CD4-positive, alpha-beta T cell treated with Interleukin-6 at 100 ng/mL for 8 hours (primary cell): ENCODE measurements at places on chromosomes 4 and X.

- DNase-seq = no peak
These were observed 115.1 kb downstream of the STK32B start for GRCh38 chr4:5166377-5166776.

- DNase-seq = peak; percentile 51
These were observed 904 bp upstream of the WDR1 start for GRCh38 chr4:10117359-10118047.

GRCh38 chr4:54924891-54925290 lies 200.5 kb downstream of the KDR start:
- DNase-seq = no peak

GRCh38 chrX:73448379-73448778 lies 1.5 kb downstream of the CDX4 start:
- DNase-seq = no peak

GRCh38 chr4:105970371-105970770 lies 75.1 kb downstream of the NPNT start:
- no peak for DNase-seq

DNA sequence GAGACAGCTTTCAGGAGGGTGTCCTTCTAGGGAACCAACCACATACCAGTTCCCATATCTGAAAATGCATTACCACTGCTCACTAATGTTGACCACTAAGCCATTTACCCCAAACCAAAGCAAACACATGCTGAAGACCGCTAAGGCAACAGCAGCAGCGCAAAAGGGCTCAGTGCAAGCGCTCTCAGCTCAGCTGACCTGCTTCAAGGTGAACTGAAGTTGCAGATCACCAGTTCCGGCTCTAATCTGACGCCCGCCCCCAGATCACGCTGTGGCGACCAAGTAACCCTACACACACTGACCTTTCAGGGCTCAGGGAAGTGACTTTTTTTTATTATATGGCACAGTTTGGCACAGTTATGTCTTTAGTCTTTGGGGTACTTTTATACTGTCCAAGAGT lies 5.8 kb downstream of the MECP2 start:
- DNase-seq = no peak

- no peak for DNase-seq
These were observed 96.7 kb downstream of the CORIN start for GRCh38 chr4:47741200-47741599.

GRCh38 chr4:182486881-182487280 lies 243.7 kb downstream of the TENM3 start:
- no peak for DNase-seq

DNA sequence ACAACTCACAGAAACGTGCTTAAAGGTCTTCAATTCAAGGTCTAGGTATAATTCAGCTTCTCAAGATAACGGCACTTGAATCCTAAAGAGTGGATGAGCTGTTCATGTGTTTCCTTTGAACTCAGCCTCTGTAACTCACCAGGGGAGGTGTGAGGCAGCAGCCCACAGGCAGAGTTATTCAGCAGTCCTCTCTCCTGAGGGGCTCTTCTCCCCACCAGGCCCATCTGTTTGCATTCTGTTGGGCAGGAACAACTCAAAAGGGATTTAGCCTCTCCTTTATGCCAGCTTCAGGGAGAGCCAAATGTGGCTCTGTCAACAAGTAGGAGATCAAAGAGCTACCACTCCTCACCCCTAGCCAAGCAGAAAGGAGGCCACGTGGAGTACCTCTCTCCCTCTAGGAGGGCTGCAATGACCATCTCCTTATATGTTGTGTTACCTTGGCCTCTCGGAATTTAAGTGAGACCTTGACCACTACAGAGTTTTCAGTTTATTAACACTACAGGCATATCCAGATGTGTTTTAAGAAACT lies 151.2 kb downstream of the SPATA18 start:
- no peak for DNase-seq

DNA sequence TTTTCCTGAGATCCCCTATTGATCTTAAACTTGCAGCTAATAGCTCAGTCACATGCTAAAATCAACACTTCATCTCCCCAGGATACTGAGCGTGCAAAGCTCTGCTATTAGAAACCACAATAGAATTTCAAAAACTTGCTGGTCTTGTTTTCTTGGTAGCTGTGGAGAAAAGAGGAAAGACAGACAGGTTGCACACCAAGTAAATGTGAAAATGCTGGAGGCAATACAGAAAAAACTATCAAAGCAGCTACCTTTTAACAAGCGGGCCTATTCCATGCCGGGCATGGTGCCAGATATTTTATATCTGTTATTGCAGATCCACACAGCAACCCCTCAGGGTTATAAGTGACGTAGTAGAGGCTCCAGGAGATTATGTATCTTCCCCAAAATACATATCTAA lies 171.9 kb downstream of the DCTD start:
- no peak for DNase-seq

DNA sequence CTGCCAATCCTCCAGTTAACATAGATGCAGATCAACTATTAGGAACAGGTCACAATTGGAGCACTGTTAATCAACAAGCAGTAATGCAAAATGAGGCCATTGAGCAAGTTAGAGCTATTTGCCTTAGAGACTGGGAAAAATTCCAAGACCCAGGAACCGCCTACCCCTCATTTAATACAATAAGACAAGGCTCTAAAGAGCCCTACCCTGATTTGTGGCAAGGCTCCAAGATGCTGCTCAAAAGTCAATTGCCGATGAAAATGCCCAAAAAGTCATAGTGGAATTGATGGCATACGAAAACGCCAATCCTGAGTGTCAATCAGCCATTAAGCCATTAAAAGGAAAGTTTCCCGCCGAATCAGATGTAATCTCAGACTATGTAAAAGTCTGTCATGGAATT lies 20.5 kb upstream of the TRIM61 start:
- no peak for DNase-seq

GRCh38 chr4:174865418-174865985 lies 36.5 kb upstream of the GLRA3 start:
- DNase-seq = no peak

- peak; percentile 37 for DNase-seq
These were observed 229.0 kb downstream of the ANK2 start for GRCh38 chr4:113278324-113278934.

GRCh38 chrX:13094374-13094773 lies 50.0 kb upstream of the FAM9C start:
- no peak for DNase-seq

DNA sequence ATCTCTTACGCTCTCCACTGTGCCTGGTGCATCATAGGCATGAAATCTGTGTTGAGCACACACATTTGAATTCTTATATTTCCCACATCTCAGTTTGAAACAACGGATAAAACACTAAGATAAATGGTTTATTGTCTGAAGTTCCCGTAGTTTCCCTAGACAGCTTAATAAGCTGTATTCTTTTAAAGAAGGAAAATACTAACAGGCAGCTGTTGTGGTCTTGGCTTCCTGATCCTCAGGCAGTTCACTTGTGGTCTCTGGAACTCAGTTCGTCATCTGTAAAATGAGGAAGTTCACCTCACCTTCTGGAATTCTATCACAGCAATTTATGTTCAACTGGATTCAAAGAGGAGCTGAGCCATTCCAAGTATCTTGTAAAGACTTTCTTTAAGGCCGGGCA lies 1805.6 kb upstream of the TENM3 start:
- DNase-seq = no peak

GRCh38 chr4:177427192-177427591 lies 15.0 kb downstream of the AGA start:
- DNase-seq = no peak

DNA sequence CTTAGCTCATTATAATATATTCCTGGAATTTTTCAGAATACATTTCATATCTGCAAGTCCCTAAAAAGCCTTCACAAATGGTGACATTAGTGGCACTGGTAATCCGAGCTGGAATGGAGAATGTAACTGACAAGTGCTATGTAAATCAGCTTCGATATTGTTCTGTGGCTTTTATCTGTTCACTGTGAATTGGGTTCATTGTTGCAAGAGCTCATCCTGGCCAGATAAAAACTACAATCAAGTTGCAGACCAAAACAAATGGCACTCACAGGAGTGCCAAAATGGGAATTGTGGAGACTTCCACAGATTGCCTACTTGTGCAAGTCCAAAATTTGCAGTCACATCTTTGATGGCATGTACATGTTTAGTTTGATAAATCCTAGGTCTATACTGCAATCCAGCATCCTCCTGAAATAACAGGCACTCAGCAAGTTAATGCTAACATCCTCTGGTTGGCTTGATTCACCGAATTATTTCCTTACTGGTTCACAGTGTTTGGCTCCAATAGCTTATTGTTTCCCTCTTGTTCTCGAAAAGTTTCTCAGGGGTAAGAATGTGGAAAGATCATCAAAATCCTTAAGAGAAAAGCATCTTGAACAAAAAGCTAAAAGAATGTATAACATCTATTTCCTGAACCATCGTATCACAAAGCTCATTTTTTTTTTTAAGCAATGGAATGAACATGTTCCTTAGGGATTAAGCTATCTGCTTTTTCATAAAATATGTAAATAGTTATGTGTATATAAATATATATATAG lies 904.9 kb downstream of the CENPC start:
- DNase-seq = no peak

DNA sequence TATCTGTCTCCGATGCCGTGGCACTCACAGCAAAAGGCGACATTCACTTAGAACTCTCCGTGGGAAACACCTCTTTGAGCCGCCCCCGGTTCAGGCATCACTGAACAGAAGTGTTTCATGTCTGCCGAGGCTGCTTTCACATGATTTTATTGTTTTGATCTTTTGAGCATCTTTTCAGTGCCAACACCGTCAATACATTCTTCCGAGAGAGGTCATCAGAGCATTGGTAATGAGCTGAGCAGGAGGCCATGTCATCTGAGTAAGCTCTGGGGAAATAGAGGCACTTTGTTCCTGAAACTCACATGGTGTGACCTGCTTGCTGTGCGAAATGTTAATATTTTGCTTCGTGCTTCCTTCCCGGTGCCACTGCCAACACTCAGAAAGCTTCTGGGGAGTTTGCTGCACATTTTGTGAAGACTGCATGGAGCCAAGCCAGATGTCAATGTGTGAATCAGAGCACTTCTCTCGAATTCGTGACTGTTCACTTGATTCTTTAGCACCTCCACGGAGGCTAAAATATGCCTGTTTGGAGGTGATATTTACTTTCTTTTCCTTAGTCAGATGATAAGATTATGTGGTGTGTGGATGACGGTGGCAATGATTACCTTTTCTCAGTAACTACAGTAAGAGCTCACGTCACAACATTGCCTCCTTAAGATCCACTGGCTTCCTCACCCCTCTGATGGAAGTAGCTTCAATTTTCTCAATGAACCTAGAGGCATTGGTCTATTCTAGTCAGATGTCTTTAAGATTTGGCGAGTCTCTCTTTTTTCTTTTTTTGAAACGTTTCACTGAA lies 222.3 kb upstream of the HS3ST1 start:
- DNase-seq = no peak

GRCh38 chr4:101944649-101945048 lies 154.1 kb downstream of the BANK1 start:
- no peak for DNase-seq

GRCh38 chr4:46844325-46844917 lies 64.6 kb downstream of the COX7B2 start:
- peak; percentile 13 for DNase-seq

DNA sequence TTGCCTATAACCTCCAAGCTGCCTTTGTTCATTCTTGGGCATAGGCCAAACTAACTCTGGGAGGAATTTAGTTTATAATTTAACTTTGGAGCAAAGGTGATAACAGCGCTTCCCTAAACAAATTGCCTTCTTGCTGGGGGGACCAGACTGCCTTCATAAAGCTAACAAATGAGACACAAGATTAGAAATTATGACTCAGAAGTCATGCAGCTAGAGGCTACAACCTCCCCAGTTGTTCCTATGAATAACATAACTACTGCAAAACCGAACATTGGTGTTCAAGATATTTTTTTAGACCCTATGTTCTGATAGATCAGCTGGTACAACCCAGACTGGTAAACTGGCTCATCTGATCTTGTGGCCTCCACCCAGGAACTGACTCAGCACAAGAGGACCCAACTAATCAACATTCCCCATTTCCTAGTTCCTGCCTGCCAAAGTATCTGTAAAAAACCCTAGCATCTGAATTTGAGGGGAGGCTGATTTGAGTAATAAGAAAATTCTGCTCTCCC lies 22.0 kb upstream of the TMPRSS11B start:
- DNase-seq = no peak

DNA sequence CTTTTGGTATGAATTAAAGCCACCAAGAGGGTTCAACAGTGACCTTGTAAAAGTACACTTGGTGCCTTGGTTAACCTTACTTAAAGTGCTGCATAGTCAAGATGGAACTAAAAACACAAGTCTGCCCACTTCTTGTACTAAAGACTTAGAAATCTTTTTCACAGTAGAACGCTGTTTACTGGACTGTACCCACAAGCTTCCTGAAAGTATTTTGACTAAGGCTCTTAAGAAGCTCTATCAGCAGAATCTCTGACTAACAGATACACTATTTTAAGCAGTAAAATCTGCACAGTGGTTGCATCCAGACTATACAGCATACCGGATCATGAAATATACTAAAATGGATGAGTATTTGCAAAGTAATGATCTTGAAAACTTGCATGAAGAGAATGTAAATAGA lies 7.2 kb downstream of the RAB28 start:
- DNase-seq = no peak

DNA sequence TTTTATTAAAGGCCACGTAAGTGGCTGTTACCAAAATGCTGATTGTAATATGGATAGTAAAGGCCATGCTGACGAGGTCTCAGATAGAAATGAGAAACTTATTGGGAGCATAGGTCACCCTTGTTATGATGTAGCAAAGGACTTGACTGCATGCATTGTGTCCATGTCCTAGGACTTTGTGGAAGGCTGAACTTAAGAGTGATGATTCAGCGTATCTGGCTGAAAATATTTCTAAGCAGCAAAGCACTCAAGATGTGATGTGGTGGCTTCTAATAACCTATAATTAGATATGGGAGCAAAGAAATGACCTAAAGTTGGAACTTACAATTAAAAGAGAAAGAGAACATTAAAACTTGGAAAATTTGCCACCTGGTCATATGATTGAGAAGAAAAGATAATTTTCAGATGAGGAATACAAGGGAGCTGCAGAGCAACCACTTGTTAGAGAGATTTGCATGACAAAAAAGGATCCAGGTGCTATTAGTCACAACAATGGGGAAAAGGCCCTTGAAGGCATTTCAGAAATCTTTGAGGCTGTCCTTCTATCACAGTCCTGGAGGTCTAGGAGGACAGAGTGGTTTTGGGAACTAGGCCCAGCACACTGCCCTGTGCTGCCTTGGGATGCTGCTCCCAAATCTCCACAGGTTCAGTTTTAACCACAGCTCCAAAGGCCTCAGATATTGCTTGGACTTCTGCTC lies 793.7 kb upstream of the LCORL start:
- DNase-seq = no peak

DNA sequence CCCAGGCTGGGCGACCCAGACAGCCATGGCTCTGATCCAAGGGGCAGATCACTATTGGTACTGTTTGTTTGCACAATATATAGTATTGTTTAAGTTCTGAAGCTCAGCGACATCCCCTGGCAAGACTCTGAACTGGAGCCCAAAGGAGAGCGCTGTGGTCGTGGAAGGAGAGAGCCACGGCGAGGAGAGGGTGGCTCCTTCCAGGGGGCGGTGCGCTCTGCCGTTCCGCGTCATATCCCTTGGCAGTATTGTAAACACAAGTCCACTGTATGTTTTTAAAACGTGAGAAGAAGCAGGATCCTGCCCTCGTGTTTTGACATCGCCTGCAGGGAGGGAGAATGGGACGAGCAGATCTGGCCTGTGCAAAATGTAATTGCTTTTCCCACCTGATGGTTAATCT lies 185.5 kb downstream of the RAB28 start:
- no peak for DNase-seq
